ENCODE measurements at places on chromosomes 1 and 21.

GRCh38 chr1:205571747-205572146 lies 60.1 kb downstream of the ELK4 start:
- DNase-seq = no peak

DNA sequence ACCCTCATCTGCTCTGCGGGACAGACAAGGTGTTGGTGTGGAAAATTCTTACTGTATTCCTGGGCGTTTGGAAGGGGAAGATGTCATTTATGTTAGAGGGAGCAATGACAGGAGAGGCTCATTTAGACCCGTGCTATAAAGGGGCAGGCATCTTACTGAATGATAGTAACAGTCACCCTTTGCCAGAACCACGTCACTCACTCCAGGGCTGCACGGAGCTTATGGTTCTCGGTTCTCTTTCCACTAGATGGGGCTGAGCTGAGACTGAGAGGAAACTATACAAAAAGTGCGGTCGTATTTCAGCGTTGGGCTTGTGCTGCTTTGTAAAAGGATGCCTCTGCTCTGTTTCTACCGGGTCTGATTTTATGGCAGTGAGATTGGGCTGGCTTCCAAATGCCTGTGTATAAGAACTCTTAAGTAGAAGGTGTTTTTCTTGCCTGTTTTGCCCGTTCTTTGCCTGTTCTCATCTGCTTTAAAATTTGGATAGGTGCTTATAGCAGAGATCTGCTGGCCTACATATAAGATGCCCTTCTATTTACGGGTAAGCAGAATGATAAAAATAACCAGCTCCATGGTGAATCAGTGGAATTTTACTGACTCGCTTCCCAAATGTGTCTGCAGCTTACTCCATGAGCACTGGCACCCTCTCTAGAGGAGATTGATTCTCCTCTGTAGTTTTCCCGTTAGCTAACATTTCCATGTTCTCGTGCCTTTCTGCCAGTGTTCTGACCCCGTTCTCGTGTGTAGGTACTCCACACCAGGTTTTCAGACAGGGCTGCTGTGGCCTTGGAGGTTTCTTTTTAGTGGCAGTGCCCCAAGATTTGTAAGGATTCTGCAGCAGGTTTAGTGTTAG lies 55.9 kb downstream of the MRPS6 start:
- DNase-seq = no peak

DNA sequence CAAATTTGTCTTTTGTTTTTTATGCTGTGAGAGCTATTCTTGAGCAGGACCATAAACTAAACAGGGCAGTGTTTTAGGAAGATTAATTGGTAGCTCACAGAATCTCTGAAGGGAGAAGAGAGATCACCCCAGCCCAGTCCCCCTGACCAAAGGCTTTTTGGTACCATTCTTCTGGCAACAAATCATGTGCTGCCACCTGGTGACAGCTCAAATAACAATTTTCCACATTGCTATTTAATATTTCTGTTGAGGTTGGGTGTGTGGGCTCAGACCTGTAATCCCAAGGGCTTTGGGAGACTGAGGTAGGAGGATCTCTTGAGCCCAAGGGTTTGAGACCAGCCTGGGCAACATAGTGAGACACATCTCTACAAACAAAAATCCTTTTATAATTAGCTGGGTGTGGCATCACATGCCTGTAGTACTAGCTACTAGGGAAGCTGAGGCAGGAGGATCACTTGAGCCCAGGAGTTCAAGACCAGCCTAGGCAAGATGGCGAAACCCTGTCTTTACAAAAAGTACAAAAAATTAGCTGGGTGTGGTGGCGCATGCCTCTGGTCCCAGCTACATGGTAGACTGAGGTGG lies 2.2 kb upstream of the TESK2 start:
- DNase-seq = peak; percentile 38

- no peak for DNase-seq
Observed at GRCh38 chr1:100396651-100397050, 44.3 kb downstream of the CDC14A start.

DNA sequence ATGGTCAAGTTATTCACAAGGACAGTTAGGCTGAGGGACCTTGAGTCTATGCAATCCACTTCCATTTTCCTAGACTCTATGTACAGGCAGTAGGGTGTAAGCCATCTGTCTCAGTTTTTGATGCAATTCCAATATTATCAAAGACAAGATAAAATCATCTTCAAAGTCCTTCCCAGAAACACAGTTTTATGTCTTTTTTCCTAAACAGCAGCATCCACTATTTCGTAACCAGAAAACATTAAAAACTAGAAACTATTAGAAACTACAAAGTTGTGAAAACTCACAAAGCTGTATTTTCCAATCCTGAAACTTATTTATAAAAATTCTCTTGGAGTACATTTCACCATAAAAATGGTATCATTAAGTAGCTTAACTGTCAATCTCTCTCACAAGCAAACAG lies 93.8 kb downstream of the EPS15 start:
- DNase-seq = no peak

DNA sequence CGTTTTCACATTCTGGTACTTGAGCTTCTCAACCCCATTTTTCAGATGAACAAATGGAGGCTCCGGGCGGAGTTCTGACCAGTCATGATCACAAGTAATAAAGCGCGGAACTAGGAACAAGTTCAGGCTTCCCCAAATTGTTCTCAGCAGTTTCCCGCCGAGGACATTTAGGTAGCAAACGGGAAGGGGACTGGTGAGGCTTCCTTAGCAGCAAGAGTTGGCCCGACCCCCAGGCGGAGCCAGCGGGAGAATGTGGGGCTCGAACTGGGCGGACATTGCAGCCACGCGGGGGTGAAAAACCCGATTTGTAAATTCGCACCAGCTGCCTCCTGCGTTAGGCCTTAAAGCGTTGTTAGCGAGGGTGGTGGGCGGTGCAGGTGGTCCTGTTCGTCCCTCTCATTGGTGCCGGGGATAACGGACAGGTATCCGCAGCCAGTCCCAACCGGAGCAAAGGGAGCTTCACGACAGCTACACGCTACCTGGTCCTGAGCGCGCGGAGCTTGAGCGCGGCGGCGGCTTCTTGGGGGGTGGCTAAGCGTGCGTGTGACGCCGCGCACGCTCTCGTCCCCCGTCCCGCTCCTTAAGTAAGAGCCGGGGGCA lies 15.3 kb downstream of the SEMA6C start:
- peak; percentile 72 for DNase-seq

- peak; percentile 74 for DNase-seq
Observed at GRCh38 chr21:20971296-20971921, 26.8 kb upstream of the NCAM2 start.

DNA sequence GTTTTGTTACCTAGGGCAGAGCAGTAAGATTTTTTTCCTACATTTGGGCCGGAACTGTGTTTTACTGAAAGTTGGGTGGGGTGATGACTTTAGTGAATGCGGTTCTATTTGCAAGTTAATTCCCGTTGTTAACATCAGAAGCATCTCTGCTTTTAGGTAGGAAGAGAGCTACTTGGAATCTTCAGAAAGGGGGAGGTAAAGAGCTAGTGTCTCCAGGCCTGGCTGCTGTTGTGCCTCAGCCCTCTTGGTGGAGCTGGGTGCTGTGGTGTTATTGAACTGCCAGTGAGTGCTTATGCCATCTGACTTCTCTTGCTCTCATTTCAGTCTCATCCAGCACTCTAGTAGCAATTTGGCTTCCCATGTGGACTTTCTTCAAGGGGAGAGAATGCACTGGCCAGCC lies 3.4 kb downstream of the KDM4A start:
- DNase-seq = peak; percentile 39

DNA sequence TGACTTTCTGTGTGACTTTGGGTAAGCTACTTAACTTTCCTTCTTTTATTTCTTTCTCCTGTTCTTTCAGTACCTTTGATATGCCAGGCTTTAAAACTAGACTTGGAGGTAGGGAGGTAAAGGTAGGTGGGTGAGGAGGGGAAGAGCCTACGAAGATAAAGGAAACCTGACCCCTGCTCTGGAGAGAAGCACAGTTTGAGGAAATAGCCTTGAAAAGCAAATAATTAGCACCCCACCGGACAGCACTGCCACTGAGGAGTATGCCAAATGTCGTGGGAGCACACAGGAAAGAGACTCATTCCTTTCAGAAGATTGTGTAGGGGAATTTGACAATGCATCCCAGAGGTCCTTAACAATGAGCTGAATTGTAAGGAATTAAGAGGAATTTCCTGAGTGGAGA lies 65.2 kb upstream of the SPAG17 start:
- no peak for DNase-seq

DNA sequence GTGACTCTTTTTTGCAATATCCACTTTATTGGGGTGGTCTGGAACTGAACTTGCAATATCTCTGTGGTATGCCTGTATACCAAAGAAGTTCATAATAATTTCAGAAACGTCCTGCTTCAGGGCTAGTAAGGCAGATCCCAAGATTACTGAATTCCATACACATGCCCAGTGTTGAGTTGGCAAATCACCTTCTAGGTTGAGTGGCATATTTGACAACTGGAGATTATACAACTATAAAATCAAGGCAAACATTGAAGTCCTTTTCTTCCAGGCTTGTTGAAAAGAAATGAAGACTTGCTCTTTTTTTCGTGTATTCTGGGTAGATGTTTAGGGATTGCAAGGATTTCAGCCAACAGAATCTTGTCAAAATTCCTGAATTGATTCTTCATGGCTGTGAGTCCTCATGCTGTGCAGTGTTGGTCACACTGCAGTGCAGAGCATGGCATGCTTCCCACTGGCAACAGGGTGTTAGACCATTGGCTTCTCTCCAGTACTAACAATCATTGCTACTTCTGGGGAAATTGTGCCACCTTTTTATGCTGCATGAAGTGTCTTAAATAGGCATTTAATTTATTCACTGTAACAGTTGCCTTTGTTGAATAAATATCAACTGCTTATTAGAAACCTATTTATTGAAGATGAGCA lies 367.1 kb upstream of the ADGRL4 start:
- DNase-seq = no peak

GRCh38 chr1:203289982-203290260 lies 15.4 kb upstream of the BTG2 start:
- no peak for DNase-seq

- no peak for DNase-seq
Observed at GRCh38 chr1:47210666-47211065, 20.8 kb upstream of the PDZK1IP1 start.

GRCh38 chr1:219794085-219794743 lies 134.1 kb downstream of the SLC30A10 start:
- no peak for DNase-seq

DNA sequence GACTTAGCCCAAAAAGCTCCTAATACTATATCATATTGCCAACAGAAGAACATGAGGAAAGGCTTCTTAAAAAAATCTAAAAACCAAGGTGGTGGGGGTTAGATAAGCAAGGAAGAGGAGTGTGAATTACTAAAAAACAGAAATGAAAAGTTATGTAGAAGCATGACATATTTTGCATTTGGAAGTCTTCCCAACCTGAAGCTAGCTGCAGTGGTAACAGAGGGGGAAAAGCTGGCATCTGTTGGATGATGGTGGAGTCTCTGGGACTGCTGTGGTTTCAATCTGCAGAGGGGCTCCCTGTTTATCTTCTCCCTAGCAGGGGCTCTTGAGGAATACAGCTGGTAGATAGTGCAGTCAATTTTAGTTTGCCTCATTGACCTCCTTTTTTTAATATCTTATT lies 249.2 kb upstream of the KIAA0040 start:
- no peak for DNase-seq

GRCh38 chr1:229240532-229240931 lies 30.4 kb upstream of the RAB4A start:
- DNase-seq = no peak

DNA sequence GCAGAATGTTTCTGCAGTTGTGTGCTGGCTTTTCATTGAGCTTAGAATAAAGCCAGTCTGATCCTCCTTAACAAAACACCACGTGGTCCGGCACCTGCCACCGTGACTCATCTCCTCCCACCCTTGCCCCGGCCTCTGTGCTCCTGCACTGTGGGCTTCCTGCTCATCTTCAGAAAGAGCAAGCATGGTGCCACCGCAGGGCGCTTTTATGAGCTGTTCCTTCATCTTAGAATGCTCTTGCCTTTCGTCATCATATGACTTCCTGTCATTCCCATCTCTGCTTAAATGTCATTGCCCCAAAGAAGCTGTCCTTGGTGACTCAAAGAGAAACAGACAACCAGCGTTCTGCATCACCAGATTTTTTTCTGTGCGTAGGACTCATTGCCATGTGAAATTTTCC lies 117.8 kb downstream of the HHAT start:
- DNase-seq = no peak

GRCh38 chr1:48543854-48544253 lies 71.8 kb upstream of the SPATA6 start:
- DNase-seq = no peak

- no peak for DNase-seq
Observed at GRCh38 chr21:29077651-29078090, 4.2 kb upstream of the CCT8 start.

GRCh38 chr1:12561121-12561520 lies 56.9 kb downstream of the DHRS3 start:
- DNase-seq = no peak

DNA sequence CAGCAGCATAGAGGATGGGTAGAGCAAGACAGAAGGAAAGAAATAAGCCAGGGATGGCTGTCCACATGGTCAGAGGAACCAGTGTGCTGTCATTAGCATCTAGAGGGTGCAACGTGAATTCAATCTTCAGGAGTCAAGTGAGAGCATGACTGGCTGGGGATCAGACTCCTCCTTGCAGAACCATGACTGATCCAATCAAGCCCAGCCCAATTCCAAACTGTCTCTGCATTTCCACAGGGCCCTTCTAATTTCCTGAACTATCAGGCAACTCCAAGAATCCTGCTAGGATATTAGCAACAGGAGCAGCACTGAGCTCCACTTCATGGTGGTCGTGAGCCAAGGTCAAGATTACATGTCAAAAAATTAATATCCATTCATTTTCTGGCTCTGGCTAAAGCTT lies 166.8 kb upstream of the CAMK1G start:
- DNase-seq = no peak

GRCh38 chr1:87358219-87358618 lies 29.5 kb downstream of the LMO4 start:
- no peak for DNase-seq

GRCh38 chr1:99590578-99591209 lies 55.2 kb upstream of the PALMD start:
- DNase-seq = no peak

- DNase-seq = peak; percentile 36
Observed at GRCh38 chr1:13642306-13643004, 57.5 kb upstream of the PRDM2 start.

DNA sequence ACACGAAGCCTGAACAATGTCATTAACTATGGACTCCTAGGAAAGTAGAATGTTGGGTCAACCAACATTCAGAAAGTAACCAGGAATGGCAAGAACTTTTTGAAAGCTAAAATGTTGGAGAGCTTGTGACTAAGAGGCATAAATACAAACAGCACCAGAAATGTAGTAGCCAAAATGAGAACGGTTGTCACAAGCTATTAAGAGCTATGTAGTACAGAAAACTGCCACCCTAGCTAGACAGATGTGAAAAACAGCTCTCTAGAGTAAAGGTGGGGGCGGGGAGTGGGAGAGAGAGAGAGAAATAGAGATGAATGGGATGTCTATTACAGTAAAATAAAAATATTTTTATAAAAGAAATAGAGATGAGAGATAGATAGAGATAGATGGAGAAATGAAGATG lies 35.1 kb downstream of the SLC44A5 start:
- no peak for DNase-seq

DNA sequence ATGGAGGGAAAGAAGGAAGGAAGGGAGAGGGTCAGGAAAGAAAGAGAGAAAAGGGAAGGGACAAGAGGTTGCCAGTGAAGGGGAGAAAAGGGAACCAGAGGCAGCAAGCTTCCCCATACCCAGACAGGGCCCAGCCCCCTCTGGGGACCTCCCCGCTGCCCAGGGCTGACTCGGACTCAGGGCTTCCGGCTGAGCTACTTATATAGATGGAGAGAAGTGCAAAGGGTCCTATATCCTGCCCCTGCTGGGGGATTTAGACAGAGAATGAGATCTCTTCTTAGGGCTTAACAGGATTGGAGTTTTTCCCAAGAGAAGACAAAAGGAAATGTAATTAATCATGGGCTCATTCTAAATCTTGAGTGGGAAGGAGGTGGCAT lies at the start of gene ETV3L:
TSS of gene ETV3L (minus strand) at position 176 of the 377 bp plus-strand sequence. CDS start 285 bp downstream, outside the sequence.
- no peak for DNase-seq
